Lung (tissue), 17 donors: ENCODE measurements at places on chromosomes 1 and 21. TPM values are rescaled to one million over a fixed set of nuclear protein-coding genes. Genes with fewer than 3 reads are reported as not detected.

Gene ERG
- 15.9 TPM for polyA plus RNA-seq

Gene F3
- polyA plus RNA-seq: 141 TPM

Gene ADAMTS1
- 69.1 TPM for polyA plus RNA-seq

Gene PROK1
- 0.05 TPM for polyA plus RNA-seq

Gene LCE1A
- not detected for polyA plus RNA-seq

Gene EFNA1
- 187 TPM for polyA plus RNA-seq

Gene SPATA17
- polyA plus RNA-seq: 3.3 TPM

Gene PPP1R8
- polyA plus RNA-seq: 34.6 TPM
